ENCODE measurements at places on chromosomes 1 and 21.

- no peak for DNase-seq
Observed at GRCh38 chr1:203368624-203369451, 17.9 kb upstream of the FMOD start.

DNA sequence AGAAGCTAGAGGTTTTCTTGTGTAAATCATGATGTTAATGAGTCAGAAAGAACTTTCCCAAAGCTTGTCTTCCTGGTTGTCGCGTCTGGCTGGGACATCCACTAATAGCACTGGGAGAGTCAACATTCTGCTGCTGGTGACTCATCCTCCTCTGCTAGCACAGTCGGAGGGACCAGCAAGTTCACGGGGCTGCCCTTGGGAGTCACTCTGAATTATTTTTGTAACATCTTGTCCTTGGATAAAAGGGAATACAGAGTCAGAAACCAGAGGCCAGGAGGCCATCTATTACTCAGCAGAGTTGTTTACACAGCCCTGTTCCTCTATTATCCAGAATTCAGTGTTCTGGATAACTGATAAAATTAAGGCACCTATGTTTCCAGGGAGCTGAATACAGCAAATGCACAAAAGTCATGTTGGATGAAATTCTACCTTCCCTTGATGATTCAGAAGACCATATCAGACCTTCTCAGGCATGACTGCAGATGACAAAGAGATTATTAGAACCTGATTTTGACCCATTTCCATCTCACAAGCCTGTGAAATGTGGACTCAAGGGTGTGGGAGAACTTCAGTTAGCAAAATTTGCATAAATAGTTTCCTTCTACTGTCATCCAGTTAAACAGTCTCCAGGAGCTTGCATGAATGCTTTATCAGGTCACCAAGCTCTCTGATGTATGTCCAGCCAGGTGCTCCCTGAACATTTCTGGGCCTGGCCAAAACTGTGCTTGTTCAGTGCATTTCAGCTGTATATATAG is 68.1 kb downstream of the JAK1 start:
- DNase-seq: no peak

- DNase-seq: no peak
Observed at GRCh38 chr1:166876540-166876838, 425 bp upstream of the TADA1 start.

- no peak for DNase-seq
Observed at GRCh38 chr1:238491265-238491664, 600.5 kb upstream of the ZP4 start.
